Activated CD4-positive, alpha-beta T cell treated with anti-CD3 and anti-CD28 coated beads, Interleukin-2, Interleukin-4, amounts not matched to agents 100 ng/mL and 50 ng/mL, durations not matched to agents 16 hours and 8 hours (primary cell): ENCODE measurements at places on chromosomes 6 and 20.
A peak's percentile ranks its signal among the peaks of the same experiment; 100 is the strongest.

GRCh38 chr6:93970684-93971083 lies 551.3 kb upstream of the EPHA7 start:
- no peak for DNase-seq

DNA sequence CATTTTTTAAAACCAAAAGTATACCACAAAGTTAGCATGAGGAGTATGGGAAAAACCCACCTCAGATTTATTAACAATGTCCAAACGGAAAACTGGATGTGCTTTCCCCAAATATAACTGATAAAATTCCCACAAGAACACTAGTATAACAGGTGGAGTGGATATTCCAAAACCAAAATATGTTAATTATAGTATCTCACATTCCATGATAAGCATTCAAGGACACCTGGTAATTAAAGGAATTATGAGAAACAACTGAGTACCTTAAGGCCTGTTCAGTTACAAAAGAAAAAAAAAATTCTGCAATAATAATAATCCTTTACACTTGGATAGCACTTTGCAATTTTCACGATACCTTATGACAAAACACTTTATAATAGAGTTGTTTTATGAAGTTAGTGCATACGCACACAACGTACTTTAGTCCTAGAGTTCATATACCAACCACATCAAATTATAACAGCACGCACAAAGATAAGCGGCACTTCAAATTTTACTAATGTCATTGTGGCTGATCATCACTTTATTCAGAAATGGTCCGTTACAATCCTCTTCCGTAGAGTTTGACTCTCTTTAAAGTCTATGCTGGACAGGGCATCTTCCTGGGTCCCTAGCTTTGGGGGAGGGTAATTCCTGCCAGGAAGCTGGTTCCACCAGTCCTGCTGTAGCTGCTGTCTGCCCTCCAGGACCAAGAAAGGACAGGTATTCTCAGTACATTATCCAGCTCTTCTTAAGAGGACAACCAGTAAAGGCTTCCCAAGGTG lies 1.7 kb downstream of the CDK19 start:
- DNase-seq = no peak

DNA sequence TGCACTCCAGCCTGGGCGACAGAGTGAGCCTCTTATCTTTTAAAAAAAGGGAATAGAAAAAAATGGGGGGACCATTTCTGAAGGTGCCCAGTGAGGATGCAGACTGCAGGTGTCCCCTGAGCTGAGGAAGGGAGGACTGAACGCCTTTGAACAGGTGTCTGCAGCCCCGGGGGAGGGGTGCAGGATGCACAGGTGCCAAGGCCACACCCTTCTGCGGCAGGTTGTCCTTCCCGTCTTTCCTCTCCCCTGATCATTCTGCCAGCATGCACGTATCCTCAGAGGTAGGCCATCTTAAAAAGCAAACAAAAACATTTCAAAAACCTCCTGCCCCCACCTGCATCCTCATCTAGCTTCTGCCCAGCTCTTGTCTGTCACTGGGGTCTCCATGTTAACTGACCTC lies 101.3 kb downstream of the MTHFD1L start:
- DNase-seq = no peak

DNA sequence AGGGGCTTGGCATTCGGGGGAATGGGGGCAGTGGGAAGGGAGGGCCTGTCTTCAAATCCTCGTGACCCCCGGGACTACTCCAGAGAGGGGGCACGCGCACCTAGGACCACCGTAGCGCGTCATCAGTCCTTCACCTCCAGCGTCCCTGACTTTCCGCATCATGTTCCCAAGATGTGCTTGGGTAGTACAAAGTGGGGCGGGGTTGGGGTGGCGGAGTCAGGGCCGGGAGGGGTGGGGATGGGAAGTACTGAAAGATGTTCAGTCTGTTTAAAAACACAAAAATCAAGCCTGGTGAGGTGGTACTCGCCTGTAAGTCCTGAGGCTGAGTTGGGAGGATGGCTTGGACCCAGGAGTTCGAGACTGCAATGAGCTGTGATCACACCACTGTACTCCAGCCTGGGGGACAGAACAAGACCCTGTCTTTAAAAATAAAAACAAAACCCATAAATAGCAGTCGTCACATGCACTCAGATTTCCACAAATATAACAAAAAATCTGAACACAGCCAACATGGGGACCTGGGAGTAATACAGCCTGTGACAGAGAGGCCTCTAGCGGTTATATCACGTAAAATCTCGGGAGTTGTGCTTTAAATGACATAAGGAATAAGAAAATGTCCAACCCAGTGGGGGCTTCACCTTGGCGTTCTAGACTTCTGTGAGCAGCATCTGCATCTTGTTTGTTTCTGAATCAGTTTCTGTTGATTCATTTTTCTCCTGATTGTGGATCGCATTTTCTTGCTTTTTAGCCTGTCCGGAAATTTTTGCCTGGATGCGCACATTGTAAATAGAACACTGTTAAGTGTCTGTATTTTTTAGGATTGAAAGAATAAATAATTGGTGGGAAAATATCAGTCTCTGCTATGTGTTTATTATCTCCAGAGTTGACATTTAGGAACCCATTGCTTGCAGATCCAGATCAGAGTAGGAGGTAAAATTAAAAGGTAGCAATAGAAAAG lies 698 bp upstream of the LRP11 start:
- DNase-seq = peak; percentile 58

DNA sequence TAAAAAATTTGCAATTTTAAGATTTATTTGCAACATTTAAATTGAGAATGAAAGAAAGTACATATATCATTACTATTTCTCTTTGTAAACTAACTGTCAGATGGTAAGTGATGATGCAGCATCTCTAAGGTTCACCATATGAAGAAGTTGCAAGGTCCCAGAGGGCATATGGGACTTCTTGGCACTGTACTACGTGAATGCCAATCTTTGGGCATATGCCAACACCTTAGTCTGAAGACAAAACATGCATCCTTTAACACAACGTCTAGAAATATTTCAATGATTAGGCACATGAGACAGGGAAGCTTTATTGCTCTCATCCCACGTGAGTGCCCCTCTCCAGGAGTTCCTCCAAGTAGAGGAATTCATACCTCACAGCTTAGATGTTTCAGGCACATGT lies 66.8 kb downstream of the CDK19 start:
- DNase-seq = no peak

DNA sequence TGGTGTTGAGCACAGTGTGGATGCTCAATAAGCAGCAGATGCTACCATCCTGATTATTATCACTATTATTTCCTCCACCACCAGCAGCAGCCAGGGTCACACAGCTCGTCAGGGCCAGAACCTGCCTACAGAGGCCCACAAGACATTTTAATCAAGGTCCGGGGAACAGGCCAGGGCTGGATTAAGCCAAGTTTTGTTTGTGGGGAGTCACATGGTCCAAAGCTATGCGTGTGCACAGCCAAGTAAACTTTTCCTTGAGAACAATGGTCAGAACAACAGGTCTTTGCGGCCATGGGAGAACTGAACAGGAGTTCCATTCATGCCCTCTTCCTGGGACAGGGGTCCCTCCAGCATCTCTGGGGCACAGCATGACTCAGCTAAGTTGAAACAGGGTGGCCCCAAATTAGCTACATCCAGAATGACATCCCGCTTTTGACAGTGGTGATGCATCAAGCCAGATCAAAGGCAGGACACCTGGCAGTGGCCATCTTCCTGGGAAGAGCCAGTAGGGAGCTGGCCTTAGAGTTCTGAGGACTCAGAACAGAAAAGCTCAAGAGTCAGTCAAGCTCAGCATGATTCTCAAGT lies 11.7 kb downstream of the SNTA1 start:
- no peak for DNase-seq

- no peak for DNase-seq
These were observed 273.8 kb downstream of the GMDS start for GRCh38 chr6:1971612-1972011.
